ENCODE measurements at places on chromosomes 5 and 9.

- no peak for DNase-seq
Observed at GRCh38 chr5:113325054-113325453, 109.7 kb downstream of the TSSK1B start.

- DNase-seq, result no peak
Observed at GRCh38 chr5:140658870-140659269, 5.8 kb upstream of the WDR55 start.

- DNase-seq, result no peak
Observed at GRCh38 chr5:169339869-169340268, 38.9 kb upstream of the SLIT3 start.

DNA sequence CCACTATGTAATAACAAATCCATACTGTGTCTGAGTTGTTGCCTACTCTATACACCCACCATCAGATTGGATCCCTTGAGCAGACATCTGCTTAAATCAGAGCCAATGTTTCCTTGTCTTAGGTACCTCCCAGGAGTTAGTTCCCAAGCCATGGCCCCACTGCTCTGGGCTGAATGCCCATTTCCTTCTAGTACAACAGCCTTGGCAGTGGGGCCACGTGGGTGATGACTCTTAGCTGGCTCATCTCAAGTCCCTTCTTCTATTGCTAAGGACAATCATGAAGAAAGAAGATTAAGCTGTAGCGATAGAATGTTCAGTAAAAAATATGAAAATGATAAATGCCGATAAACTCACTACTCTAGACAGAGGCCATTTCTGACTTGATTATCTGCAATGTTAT lies 16.6 kb downstream of the PTGR1 start:
- no peak for DNase-seq

DNA sequence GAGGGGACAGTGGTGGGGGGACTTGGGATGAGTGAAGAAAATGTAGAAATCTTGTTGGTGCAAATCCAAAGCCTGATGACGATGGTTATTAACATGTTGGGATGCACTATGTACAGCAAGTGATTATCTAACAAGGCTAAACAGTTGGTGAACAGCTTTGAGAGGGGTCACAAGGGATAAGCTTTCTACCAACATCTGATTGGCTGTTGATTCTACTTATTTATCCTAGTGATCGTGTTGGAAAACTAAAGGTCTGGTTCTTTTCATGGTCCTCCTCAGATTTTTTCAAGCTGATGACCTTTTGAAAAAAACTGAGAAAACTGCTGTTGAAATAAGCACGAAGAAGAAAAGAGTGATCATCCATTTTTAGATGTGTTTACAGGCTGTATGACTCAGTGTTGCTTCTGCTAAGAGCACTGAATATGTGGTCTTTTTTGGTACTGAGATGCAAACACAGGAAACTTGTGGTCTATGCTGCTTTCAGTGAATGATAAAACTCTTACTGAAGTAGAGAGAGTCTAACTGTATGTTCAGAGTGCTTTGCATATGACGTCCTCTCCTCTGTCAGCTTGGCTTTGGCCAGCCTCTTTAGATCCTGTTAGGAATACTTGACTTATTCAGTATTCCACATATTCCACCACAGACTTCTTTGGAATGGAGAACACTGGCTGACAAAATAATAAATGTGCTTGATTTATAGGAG lies 174.8 kb downstream of the SLF1 start:
- peak; percentile 83 for DNase-seq

DNA sequence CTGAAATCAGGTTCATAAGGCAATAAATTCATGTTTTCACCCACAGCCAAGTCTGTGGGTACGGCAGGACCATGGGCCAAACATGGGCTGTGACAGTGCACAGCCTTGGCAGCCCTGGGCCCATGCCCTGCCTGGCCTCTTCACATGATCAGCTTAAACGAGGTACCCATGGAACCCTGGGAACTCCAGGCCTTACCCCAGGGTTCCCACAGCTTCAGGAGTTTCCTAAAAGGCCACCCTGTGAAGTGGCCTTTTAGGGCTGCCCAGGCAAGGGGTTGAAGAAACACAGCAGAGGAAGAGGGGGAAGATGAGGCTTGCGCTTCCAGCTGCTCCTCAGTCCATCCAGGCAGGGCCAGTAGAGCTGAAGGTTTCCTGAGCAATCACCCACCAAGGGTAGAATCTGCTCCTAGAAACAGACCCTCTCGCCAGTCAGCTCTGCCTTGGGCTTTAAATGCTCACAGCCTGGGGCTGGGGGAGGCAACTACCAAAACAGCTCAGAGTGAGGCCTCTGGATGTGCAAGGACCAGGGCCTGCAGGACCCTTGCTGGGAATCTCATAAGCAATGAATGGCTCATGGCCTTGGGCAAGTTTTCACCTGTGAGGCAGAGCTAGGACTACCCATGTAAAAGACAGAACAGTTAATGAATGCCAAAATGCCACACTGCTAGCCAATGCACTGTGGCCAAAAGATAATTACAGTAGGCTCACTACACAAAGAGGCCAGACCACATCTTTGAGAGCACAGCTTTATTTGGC lies 79.3 kb upstream of the LRRTM2 start:
- no peak for DNase-seq

- DNase-seq, result peak; percentile 84
Observed at GRCh38 chr5:177472460-177473442, 683 bp downstream of the DBN1 start.

Measured in GM10248 (cell line).